ENCODE measurements at places on chromosomes 12 and 14.

GRCh38 chr12:7180685-7181084, 8.8 kb upstream of the PEX5 start:
- no peak for DNase-seq

DNA sequence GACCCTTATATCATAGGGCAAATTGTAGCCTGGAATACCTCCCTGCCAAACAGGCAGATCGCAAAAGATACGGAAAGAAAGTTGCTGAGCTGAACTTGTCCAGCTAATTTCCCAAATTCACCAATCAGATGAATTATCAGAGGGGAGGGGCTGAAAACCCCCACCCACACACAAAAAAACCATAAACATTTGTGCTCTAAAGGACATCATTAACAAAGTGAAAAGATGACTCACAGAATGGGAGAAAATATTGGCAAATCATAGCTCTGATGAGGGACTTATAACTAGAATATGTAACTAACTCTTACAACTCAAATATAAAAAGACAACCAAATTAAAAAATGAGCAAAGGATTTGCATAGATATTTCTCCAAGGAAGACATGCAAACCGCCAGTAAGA, 36.3 kb downstream of the PTHLH start:
- DNase-seq: no peak

DNA sequence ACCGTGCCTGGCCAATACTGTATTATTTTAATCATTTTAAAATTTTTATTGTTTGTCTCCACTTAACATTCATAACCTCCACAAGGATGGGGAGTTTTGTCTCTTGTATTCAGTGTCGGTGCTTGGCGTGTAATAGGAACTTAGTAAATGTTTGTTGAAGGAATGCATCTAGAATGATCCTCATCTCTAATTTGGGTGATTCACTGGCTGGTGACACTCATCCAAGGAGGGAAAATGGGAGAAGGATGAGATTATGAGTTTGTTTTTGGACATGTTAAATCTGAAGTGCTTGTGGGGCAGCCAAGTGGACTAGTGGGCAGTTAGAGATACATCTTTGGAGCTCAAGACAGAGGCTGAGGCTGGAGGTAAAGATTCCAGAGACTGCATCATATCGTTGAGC, 5.1 kb downstream of the KLC1 start:
- no peak for DNase-seq

- no peak for DNase-seq
Measured at GRCh38 chr14:85363358-85363757, 166.6 kb upstream of the FLRT2 start.

DNA sequence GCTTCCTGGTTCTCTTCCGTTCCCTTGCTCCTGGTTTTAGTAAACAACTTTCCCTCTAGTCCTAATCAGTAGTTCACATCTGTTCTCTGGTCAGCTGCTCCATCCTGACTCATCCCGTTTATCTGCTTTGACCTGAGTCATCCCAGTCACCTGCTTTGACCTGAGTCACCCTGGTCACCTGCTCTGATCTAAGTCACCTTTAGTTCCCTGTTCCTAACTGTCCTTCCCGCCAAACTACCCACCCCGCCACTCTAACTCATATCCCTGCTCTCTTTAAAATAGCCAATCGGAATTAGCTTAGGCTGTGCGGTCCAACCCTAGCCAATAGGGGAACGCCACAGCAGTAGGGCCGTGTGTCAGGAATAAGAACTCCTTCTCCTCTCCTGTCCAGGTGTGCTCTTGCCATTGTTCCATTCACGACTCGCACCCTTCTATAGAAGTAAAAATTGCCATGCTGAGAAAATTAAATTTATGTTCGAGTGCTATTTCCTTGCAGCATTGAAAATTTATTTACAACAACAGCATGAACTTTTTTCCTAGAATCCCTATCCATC, 3.1 kb upstream of the ANKRD33 start:
- DNase-seq: no peak

DNA sequence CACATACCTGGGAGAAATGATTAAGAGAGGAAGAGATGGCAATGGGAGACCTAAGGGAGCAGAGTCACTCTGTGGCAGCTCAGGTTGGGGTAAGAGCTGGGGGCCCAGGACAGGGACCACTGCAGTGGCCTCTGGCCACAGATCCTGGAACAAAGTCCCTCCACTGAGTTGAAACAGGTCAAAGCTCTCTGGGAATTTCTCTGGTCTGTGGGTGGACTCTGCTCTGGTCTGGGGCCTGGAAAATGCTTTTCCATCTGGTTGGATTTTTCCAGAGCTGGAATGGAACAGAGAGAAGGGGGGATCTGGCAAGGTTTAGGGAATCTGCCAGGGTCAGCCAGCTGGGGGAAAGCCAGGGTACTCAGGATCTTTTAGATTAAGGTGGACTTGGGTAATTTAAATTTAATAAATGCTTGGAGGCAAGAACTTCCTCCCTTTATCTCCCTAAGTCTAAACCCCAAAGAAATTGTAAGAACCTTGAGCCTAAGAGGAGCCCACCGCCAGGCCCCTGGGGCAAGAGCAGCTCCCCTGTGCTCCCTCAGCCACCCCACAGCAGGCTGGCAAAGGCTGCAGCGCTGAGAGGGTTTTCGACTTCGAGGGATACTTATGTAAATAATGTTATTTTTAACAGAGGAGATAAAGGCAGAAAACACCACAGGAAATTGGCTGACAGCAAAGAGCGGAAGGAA, 3.7 kb downstream of the HOXC10 start:
- no peak for DNase-seq

GRCh38 chr12:89155826-89156225, 196.5 kb downstream of the DUSP6 start:
- DNase-seq: no peak

DNA sequence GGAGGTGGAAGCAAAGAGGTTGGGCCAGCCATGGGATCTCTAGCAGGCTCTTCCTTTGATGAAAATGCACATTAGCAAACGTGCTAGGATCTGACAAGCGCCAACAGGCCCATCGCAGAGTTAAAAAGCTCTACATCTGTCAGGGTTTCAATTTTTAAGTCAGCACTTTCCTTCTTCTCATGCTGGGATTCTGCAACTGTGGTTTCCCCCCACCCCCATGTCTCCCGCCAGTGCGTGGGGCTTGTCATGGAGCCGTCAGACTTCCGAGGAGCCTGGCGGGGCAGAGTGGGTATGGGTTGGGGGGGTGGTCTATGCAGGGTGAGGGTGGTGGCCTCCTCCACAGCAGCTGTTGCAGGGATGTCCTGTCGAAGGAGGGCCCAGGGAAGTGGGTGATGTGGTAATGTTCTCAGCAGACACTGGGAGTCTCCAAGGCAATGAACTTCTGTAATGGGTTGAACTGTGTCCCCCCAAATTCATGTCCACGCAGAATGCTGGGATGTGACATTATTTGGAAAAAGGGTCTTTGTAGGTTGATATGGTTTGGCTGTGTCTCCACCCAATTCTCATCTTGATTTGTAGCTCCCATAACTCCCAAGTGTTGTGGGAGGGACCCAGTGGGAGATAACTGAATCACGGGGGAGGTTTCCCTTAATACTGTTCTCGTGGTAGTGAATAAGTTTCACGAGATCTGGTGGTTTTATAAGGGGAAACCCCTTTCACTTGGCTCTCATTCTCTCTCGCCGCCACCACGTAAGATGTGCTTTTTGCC, 115.2 kb upstream of the MAP1LC3B2 start:
- DNase-seq: no peak

DNA sequence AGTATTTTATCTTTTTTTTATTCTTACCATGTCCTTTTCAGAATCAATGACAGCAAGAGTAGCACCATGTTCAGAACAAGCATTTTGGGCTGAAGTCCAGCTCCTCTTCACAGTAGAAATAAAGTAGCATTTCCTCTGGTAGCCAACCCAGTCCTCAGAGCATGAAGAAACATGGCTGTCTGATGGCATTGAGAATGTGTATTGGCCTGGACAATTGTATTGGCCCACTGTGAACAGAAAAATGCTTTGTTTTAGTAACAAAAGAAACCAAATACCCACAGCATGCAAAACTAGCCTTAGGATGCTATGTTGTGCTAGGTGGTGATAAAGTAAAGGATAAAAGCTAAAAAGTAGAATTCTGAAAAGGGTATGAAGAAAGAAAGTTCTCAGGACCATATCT, 5.7 kb downstream of the CD69 start:
- DNase-seq: no peak

DNA sequence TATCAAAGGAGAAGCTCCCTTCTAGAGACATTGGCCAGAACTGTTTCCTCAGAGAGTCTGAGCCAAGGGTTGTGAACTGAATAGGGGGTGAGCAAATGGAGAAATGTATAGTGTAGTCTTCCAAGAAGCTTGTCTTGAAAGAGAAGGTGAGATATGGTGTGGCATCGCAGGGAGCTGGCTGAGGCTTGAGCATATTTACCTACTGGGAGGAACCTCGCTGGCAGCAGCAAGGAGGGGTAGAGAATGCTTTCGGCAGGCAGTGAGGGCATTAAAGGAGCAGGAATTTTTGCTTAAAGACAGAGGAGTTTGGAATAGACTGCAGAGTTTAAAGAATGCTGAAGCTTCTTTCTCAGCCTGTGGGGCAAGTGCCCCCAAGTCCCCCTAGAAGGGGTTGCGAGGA, 59.3 kb upstream of the PRMT8 start:
- no peak for DNase-seq

DNA sequence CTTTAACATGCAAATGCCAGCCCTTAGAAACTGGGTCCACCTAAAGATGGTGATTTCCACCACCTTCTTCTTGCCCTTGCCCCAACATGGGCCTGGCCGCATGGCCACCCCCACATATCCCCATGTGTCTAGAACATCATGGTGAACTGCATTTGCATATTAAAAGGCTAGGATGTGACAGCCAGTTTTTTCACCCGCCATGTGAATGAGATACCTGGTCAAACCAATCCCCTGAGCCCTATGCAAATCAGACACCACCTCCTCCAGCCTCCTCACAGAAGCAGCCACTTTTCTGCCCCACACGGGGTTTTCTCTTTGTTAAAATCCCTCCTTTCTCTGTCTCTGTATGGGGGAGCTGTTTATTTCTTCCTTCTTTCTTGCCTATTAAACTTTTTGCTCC, 1322.5 kb downstream of the FSCB start:
- no peak for DNase-seq

DNA sequence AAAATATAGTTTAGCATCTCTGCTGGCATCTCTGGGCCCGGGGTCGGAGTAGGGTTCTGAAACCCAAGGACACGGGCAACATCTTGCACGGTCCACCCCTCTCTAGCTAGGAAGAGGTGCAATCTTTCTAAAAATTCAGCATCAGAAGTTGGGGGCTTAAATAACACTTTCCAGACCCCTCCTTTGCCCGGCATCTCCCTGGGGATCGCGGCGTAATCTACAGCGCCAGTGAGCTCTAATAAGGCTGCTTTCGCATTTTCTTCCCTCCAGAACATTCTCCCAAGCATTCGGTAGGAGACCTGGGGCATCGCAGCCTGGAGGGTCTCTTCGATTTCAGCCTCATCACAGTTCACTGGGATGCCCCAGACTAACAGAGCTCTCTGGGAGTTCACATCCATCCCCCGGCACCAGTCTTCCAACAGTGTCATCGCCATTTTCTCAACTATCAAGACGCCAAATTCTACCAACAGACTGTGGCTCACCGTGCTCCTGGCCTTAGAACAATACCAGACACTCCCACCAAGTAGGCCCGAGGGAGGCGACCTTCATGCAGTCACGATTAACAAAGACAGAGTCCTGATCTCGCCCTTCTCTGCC, 880 bp downstream of the PNMA1 start:
- DNase-seq: no peak

- no peak for DNase-seq
Measured at GRCh38 chr14:50823051-50823761, 7.8 kb downstream of the NIN start.

DNA sequence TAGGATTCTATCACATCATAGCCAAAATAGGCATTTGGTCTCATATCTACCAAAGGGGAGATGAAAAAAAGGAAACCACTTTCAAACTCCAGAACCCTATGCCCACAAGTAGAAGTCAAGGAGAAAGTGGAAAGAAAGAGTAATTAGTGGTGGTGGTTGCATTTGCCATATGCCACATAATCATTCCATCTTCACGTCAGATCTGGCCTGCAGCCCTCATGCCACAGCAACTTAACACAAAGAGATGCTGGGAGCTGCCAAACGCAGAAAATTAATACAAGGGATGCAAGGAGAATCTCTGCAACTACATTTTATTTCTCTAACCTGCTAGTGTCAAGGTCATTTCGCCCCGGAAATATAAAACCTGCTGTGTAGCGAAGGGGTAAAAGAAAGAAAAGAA, 148.6 kb upstream of the FOXN3 start:
- no peak for DNase-seq

GRCh38 chr14:66043921-66044320, 442.2 kb upstream of the CCDC196 start:
- DNase-seq: no peak

- no peak for DNase-seq
Measured at GRCh38 chr12:83865431-83865830, 1047.2 kb downstream of the SLC6A15 start.

- no peak for DNase-seq
Measured at GRCh38 chr12:95959107-95959506, 16.0 kb downstream of the AMDHD1 start.

- no peak for DNase-seq
Measured at GRCh38 chr14:89443042-89443629, 26.1 kb upstream of the FOXN3 start.

DNA sequence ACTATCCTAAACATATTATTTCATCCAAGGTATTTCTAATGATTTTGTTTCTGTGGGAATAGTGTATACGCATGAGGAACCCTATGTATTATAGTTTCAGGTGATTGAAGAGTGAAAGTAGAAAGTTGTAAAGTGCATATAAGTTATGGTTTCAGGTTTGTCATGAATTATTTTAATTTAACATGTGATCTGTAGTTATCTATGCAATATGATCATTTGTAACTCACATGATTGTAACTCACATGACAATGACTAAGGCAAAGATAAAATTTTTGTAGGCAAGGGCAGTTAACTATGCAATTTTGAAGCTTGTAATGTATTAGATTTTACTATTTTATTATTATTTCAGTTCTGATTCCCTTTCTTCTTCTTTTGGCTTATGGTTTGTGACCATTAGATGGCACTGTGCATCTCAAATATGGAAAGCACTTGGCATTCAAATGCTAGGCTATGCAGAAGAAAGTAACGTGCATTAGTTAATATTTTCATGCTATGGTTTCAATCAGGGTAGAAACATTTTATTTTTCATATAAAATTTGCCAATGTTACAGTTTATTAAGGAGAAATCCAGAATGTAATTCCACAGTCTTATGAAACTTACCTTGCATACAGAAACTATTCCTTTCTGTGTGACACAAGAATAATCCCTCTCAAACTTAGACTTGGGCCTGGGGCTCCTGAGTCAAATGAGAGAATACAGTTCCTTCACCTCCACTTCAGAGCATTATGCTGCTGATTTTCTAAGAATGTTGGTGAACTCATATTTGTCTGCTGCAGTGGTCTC, 15.8 kb upstream of the TMEM30B start:
- DNase-seq: no peak

DNA sequence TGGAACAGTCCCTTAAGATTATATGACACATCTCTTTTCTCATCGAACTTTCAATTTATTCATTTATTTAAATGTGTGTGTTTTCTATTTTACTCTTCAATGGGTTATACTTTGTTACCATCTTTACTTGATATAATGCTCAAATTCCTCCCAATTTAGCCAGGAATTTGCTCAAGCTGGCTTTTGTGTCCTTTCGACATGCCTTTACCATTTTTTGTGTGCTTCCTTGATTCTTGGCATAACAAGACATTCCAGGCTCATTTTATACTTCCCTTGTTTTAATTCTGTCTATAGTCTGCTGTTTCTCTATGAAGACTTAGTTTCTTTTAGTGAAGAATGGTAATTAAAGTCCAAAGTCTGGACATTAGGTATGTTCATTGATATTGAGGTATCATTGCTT, 315.8 kb downstream of the AEBP2 start:
- no peak for DNase-seq

Measured in memory B cell (primary cell).